H9 (cell line): ENCODE measurements at places on chromosomes 13 and 19.

DNA sequence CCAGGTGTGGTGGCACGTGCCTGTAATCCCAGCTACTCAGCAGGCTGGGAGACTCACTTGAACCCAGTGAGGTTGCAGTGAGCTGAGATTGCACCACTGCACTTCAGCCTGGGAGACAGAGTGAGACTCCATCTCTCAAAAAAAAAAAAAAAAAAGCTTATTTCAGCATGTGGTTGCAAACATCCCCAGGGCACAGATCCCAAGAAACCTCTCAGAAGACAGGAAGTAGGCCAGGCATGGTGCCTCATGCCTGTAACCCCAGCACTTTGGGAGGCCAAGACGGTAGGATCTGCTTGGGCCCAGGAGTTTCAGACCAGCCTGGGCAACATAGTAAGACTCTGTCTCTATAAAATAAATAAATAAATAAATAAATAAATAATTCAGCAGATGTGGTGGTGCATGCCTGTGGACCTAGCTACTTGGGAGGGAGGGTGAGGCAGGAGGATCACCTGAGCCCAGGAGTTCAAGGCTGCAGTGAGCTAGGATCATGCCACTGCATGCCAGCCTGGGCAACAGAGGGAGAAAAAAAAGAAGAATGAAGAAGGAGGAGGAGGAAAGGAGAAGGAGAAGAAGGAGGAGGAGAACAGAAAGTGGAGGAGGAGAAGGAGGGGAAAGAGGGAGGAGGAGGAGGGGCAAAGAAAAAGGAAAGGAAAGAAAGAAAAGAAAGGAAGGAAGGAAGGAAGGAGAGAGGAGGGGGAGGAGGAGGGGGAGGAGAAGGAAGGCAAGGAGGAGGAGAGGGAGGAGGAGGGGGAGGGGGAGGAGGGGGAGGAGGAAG, 4.3 kb upstream of the LRRC8E start:
- no peak for DNase-seq

DNA sequence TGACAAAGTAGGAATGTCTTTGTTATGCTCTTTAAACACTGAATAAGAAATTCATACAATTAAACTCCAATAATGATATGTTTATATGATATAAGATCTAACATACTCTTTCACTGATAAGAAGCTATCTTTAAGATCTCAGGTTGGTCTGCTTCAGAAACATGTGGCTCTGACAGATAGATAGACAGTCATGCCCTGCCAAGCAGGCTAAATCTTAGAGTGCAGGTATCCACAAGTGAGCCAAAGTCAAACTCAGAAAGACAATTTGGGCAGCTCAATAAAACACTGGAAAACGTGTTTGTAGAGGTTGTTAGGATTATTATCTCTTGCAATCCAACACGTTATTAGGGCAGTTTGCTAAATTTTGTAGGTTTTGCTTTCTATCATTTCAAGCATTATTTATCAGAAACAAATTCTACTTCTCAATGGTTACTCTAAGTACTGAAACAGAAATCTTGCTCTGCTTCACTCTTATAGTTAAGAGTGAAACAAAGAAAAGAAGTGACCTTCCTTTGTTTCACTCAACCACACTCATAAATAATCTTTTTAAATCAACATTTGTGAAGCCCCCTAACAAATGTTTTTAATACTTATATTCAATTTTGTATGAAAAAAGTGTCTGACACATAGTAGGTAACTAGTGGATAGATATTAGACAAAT, 1255.6 kb downstream of the DIAPH3 start:
- no peak for DNase-seq

DNA sequence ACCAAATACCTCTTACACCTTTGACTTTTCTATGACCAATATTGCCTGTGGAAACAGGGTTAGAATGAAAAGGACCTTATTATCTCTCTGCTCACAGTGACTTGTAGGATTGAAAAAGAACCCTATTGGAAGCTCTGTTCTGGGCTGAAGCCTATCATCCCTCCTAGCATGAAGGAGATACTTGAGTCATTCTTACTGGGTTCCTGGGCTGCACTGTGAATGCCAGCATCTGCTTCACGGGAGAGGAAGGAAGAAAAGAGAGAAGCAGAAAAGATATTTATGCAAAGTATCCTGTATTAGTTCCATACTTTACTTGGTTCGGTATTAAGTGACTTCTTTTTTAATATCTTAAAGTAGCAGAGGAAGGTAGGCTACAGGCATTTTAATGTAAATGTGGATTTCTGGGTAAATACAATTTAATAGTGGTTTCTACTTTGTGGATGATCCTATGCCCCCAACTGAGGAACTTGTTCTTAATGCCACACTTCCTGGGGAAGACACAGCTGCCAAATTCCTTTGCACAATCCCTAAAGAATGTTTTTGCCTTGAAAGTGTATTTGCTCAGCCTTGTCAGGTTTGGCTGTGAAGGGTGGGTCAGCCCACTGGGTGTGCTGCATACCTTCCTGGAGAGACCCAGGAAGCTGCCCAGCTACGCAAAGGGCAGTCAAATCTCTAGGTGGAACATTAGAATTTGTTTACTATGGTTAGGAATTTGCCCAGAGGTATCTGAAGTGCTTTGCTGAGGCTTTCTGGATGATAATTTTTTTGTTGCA, 13.7 kb upstream of the SCEL start:
- DNase-seq, result peak; percentile 55

DNA sequence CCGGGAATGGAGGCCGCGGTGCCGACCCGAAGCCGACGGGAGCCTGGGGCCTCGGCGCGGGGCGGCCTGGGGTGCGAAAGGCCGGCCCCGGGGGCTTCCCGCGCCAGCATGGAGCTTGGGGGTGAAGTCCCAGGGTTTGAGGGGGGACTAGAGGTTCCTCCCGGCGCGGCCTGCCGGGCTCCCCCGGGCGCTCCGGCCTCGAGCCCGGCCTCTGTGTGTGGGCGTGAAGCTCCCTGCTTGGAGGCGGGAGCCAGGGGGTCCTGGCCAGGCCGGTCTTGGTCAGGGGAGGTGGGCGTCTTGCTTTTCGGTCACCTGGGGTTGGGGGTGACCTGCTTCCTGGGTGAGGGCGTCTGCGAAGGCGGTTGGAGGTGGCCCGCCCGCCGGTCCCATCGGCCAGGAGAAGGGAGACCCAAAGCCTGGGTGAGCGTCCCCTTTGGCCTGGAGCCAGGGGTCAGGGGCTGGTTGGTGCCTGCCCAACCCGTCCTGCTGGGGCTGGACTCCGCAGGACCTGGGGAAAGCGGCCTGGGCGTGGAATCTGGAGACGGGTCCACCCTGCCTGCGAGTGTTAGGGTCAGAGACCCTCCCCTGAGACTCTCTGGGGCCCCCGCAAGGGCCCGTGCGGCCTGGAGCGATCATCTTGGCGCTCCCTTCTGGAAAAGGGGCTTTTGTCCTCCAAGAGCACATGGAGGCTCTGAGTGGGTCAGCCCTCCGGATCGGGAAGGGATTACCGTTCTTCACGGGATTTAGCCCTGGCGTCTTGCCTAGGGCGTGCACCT, 535 bp downstream of the BSG start:
- peak; percentile 36 for DNase-seq

- no peak for DNase-seq
Observed at GRCh38 chr13:76717092-76717491, 169.1 kb downstream of the KCTD12 start.

- peak; percentile 89 for DNase-seq
Observed at GRCh38 chr19:45591004-45591637, 6.5 kb upstream of the OPA3 start.

DNA sequence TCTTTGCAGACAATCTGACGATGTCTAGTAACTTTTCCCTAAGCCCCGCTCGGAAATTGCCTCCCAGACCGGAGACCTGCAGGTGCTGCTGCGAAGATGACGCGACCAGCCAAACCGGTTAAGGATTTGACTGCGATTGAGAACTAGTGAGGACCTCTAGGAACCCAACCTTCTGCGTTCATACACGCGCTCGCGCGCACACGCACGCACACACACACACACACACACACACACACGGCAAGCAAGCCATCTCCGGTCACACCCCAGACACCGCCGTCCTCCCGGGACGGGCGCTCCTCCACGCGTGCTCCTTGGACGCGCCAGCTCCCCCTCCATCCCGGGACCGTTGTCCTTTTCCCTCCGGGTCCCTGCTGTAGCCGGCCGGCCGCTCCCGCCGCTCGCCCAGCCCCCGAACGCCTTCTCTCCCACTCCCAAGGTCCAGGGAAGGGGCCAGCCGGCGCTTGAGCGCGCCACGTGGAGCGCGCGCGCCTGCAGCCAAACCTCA, 1.2 kb downstream of the TBC1D4 start:
- DNase-seq, result peak; percentile 72

- no peak for DNase-seq
Observed at GRCh38 chr13:23889615-23890607, 711 bp upstream of the MIPEP start.

GRCh38 chr19:13748169-13748828, 16.0 kb upstream of the MRI1 start:
- DNase-seq, result no peak

GRCh38 chr19:295687-296370, 4.6 kb upstream of the PLPP2 start:
- DNase-seq, result no peak

DNA sequence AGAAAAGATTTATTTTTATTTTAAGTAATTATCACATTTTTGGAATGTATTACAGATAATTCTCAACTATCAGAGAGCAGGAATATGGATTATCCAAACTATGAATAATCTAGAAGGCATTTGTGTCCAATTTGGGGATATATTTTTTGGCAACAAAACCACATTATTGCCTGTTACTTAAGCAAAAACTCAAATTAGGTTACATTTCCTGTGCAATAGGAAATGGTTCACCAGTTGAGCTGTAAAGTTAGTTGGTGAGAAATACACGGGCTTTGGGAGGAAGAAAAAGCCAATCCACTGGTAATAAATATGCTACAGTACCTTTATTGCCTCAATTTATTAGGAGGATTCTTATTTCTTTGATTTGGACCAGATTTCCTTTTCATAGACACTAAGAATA, 1075.2 kb downstream of the PCDH9 start:
- DNase-seq, result no peak

DNA sequence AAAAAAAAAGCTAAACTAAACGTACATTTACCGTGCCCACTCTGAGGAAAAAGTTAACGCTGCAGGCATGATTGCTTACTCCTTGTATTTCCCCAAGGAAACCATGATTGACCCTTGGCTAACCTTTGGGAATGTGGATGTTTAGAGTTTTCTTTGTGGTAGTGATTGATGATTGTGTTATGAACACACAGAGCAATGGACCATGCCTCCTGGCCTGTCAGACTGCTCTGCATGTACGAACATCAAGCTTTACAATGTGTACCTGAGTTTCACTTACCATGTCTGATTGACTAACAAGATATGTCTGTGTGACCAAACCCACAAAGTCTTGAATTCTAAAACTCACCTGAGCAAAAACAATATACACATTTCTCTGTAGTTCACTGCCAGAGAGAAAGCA, 35.1 kb downstream of the MYCBP2 start:
- DNase-seq, result no peak

- peak; percentile 72 for DNase-seq
Observed at GRCh38 chr19:29745253-29745652, 30.2 kb upstream of the C19orf12 start.

DNA sequence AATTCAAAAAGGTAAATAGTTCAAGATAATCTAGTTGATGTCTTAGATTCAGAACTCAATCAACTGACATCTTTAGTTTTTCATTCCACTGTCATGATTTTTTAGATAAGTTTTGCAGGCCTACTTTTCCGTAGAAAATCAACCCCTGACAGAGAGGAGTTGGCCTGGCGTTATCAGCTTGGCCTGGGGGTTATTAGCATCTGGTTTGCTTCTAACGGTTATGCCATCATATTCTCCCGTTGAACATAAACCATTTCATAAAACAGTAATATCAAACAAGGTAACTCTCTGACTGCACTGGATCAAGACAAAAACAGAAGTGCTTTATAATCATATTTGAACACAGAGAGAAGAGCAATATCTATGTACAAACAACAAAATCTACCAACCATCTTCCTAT, 130.8 kb upstream of the PCDH20 start:
- no peak for DNase-seq

DNA sequence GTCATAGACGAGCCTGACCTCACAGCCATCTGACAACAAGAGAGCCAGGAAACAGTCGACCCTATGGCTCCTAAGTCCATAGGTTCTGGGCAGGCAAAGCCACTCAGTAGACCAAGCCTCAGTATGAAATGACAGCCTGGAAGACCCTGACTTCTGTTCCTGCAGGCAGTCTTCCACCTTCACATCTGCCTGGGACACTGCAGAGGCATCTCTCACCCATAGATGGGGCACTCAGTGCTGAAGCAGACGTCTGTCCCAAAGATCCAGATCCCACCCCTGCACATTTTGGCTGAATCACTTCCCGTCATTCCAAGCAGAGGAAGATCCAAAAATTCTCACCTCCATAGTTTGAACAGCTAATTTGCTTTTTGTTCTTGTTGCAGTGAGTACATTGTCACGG, 139.3 kb upstream of the ZNF507 start:
- DNase-seq, result no peak

DNA sequence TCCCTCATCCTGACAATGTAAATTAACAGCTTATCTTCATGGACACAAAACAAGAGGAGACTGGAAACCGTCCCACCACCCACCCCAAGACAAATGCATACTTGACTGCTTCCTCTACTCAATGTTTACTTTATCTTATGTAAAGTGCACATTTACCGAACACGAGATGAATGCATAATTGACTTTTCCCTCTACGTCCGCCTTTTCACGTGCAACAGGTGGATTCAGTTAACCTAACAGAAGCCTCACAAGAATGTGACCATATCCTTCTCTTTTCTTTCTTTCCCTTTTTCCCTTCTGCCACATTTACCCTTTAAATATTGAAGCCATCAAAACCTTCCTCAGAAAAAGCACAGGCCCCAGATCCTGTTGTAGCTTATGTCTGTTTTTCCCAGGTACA, 468.0 kb downstream of the UQCRFS1 start:
- no peak for DNase-seq

DNA sequence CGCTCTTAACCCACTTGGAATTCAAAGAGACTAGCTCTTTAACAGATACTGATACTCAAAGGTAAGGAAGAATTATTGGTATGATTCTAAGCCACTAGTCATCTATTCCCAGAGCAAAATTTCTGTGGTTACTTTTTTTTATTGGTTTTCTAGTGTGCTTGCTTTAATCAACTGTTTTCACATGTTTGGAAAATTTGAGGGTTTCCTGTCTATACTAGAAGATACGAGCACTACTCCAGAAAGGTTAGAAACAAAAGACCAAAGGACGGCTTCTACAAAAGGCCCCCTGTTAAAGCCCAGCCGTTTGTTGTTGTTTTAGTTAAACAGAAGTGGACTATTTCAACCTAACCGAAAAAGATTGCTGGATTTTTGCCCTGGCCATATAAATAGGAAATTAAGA, 18.5 kb upstream of the LPAR6 start:
- no peak for DNase-seq

DNA sequence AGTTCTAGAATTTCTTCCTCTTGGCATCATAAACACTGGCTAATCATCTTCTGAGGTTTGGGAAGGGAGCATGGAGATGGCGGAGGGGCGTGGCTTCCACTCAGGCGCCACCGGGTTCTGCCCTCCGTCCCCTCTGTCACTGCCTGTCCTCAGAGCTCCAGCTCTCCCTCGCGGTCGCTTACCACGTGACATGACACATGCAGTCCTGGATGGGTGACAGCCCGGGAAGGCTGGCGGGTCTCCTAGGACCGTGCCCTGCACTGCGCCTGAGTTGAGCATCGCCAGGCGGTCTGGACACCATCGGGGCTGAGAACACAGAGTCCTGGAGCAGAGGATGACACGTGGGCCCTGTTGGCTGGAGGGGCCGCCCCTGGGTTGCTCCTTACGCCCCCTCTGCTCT, 123.3 kb downstream of the RAB20 start:
- DNase-seq, result no peak
